A549 (cell line): ENCODE measurements at places on chromosomes 6 and 20. TPM values are rescaled to one million over a fixed set of nuclear protein-coding genes. Genes with fewer than 3 reads are reported as not detected.

COL9A1 gene
- polyA plus RNA-seq: not detected in 3 replicates

LPA gene
- not detected in 3 replicates for polyA plus RNA-seq

PYGB gene
- polyA plus RNA-seq: 85.5 to 93.7 TPM (median 93.2 TPM) in 3 replicates

DNA sequence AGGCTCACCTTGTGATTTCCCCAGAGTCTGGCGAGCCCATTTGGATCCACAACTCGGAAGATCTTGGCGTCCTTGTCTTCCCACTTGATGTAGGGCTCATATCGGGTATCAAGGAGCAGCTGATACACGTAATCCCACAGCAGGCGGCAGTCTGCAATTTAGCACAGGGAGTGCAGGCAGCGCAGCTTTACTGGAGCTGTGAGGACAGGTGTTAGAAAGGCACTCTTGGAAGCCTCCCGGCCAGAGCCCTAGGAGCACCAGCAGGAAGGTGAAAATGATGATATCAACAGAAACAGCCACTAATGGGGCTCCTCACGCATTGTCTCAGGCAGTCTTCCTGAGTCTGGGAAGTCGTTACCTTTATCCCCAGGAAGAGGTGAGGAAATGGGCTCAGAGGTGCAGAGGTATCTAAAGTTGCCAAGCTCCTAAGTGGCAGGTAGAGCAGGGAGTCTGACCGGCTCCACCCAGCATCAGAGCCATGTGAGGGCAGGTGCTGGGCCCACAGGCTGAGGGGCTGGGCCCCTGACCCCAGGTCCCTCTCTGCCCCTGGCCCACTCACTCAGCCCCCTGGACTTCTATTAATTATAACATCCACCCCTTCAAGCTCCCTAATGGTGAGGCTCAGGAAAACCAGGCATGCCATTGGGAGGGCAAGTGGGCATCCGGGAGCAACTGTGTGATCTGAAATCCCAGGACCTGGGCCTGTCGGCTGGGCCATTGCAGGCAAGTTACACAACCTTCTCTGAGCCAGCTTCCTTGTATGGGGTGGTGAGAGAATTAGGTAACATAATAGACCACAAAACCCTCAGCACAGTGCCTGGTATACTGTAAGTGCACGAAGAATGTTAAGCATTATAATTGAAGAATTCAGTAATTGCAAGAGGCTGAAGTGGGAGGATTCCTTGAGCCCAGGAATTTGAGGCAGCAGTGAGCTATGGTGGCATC is 18.3 kb downstream of the ETV7 start:
- no peak for DNase-seq

DNA sequence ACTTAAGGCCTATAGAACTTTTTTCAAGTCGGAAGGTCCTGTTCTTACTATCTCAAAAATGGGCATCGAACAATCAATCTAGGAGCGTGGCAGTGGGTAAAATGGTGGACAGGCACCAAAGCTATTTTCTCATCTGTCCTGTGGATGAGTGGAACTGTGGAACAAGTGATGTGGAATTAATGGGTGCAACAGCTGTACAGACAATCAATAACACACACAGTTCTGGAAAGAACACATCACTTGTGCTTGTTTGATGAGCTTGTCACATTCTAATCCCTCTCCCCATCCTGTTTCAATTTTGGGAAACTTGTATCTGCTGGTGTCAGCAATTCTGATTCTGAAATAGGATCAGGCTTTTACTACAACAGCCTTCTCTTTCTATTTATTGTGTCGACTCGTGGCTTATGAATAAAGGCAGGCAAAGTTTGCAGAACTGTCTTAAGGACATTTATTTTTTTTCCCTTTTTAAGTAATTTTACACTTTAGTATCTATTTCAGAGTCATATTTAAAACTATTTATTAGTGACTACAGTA is 11.5 kb downstream of the RBM24 start:
- no peak for DNase-seq

C6orf15 gene
- polyA plus RNA-seq: not detected in 3 replicates
